Activated CD4-positive, alpha-beta T cell treated with anti-CD3 and anti-CD28 coated beads for 1 hour (primary cell): ENCODE measurements at places on chromosomes 5 and 9.

DNA sequence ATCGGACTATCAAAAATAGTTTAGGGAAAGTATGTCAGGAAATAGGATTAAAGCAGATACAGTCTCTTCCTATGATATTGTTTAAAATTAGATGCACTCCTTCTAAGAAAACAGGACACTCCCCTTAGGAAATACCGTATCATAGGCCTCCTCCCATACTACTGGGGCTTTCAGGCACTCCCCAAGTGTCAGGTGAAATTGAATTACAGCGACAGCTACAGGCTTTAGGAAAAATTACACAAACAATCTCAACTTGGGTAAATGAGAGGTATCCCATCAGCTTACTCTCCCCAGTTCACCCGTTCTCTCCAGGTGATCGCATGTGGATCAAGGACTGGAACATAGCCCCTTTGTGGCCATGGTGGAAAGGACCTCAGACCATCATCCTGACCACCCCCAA is 110.4 kb upstream of the EPB41L4A start:
- DNase-seq = no peak

DNA sequence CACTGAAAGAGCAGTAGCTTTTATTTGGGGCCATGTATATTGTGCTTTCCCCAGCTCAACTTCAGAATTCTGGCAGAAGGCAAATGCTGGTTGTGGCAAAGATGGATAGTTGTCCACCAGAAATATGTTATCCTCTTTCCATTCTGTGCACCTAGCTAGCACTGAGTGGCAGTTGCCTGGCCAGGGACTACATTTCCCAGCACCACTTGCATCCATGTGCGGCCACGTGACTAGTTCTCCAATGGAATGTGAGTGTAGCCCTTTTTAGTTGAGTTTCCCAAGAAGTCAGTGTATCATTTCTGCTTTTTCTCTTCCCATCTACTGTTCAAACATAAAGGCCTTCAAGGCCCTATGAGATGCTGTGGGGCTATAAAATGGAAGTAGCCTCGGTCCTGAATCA is 354.0 kb upstream of the CLINT1 start:
- no peak for DNase-seq

DNA sequence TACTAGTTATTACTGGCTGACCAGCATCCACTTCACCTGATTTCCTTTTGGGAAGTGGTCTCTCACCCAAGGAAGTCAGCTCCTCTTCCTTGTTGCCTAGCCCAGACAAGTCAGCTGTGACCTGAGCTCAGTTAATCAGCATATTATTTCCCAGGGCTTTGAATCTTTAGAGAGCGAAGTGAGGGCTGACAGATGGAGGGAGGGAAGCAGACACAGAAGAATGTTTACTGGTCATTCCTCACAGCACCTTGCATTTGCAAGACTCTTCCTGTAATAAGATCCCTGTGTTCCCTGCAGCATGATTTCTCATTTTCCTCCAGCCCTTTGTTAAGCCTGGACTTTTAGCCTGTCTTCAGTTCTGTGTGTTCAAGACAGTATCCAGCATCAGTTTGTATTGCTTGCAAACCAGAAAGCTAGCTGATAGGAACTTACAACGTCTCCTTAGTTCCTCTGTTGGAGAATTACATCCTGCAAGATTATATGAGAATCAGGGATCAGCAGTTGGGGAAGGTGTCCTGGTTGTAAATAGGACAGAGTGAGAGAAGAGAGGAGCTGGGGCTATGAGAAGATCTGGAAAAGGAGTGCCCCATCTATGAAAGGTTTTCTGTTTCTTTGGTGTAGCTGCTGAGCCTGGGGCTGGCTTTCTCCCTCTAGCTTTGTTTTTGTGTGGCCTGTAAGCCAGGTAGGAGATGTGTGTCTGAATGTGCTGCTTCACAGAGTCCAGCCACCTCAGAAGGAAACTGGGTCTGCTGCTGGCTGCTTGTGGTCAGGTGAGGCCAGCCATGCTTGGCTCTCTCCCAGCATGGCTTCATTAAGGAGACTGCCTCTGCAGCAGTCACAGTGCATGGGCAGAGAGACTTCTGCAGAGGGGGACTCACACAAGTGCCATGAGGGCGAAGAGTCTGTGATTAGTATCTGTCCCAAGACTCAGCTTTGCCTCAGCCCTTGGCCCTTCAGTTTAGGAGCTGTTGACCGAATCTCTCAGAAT is 50.3 kb downstream of the MAN2A1 start:
- DNase-seq = no peak

DNA sequence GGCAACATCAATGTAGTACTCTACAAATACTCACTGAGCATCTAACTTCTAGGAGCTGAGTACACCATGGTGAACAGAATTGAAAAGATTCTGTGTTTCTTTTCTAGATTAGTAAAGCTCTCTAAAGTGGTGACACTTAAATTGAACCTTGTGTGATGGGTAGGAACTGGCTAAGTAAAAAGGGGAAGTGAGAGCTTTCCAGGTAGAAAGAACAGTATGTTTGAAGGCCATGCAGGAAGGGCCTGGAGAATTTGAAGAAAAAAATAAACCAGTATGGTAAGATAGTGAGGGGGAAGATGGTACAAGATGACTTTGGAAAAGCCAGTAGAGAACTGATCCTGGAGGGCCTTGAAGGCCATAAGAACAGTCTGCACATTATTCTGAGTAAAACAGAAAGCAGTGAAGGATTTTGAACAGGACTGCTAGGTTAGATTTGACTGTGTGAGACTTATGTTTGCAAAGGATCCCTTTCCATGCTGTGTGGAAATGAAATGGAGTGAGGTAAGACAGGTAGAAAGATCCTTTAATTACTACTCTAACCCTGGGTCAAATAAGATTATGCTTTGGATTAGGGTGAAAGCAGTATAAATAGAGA is 46.7 kb upstream of the UBQLN1 start:
- DNase-seq = no peak

DNA sequence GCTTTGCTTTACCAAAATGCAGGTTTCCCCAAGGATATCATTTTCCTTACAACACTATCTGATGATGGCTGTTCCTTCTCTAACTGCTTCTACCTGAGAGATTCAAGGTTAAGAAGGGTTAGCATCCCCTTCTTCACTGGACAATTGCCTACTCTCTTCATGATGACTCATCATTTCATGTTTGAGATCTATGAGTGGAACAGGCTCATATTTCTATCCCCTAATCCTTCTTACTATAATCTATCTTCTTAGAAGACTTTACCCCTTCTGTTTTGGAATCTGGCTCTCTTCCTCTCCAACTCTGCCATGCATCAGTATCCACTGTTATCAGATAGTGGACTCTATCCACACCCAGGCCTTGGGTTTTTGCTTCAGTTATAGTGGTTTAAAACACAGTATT is 54.3 kb downstream of the NR3C1 start:
- DNase-seq = no peak

- DNase-seq = no peak
Observed at GRCh38 chr5:76790632-76791290, 28.1 kb upstream of the F2RL1 start.

GRCh38 chr9:130962418-130963316 is 23.6 kb upstream of the FIBCD1 start:
- no peak for DNase-seq

GRCh38 chr5:1324301-1324700 is 20.6 kb downstream of the CLPTM1L start:
- DNase-seq = no peak

GRCh38 chr5:33852319-33852718 is 39.5 kb downstream of the ADAMTS12 start:
- DNase-seq = no peak

DNA sequence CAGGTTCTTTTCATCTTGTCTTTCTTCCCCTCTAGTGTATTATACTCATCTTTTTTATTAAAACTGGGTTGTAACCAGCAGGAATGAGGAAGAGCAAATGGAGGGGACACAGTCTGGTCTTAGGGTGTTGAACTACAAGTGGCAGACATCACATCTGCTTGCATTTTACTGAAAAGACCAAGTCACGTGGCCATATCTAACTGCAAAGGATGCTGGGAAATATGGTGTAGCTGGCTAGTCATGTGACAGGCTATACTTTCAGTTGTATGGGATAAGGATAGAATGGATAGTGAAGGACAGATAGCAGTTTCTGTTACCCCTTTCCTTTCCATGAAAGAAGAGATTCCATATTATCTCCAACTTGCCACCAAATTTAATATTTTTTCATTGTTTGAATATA is 13.0 kb upstream of the FGD3 start:
- no peak for DNase-seq

GRCh38 chr5:139667730-139668063 is 19.5 kb downstream of the CXXC5 start:
- no peak for DNase-seq

DNA sequence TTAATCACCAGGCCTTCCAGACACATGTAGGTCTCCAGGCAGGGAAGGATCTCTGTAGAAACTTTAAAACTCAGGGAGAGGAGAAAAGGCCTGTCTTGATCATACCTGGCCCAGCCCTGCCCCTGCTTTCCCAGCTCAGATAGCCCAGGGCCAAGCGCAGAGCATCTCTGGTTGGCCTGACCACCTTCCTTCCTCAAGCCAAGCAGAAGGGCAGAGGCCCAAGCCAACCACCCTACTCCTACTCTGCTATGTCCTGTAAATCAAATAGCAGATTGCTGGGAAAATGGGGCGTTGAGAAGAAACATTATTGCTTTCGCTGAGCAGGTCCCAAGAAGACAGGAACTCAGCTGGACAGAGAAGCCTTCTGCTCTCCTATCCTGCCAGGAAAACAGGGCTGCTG is 14.3 kb downstream of the ENHO start:
- DNase-seq = no peak

- no peak for DNase-seq
Observed at GRCh38 chr5:143920772-143921171, 108.8 kb downstream of the HMHB1 start.

DNA sequence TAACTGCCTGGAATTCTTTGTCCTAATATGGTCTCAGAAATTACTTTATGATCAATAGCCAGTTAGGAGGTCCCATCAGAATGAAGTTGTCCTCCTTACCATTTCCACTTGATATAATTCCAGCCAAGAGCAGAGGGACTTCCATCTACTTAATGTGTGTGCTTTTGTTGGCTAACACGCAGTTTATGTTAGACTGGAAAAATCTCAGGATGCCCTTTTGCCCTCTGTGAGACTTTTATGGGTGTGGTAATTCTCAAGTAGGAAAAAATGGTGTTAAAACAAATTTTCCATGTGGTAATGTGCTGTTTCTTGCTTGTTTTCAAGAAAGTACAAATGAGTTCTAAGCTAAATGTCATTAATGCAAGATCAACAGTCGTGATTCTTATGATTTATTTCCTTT is 327.1 kb downstream of the MTRR start:
- DNase-seq = no peak

GRCh38 chr5:38404667-38405276 is 146.4 kb downstream of the EGFLAM start:
- no peak for DNase-seq

DNA sequence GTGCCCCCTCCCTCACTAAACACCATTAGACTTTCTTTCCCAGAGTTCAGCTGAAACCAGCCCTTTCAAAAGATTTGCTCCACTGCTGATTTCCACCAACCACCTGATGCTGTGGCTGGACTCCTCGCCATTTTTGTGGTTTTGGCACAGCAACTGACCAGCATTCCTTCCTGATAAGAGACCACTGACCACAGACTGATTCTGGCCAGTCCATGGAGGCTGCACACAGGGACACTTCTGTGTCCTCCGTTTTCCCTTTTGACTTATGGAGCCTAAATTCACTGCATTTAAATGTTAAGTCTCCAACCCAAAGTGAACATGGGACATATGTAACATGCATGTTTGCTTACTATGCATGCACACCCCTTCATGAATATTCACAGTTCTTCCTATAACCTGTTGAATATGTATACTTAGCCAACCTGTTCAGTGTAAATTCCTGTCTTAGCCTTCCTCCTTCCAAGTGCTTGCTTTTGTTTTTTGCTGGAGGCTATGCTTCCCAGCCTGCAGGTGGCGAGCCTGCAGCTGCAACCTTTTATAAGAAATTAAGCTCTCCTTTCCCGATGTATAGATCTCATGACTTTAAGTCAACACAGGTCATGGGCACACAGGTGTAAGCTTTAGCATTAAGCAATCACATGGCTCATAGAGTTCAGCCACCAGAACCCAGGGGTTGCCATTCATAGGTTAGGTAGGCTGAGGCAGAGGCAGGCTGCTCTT is 78.7 kb downstream of the ACTL7B start:
- DNase-seq = no peak

GRCh38 chr5:164277720-164278119 is 772.3 kb downstream of the MAT2B start:
- DNase-seq = no peak

- no peak for DNase-seq
Observed at GRCh38 chr5:6517510-6517909, 68.9 kb downstream of the UBE2QL1 start.

DNA sequence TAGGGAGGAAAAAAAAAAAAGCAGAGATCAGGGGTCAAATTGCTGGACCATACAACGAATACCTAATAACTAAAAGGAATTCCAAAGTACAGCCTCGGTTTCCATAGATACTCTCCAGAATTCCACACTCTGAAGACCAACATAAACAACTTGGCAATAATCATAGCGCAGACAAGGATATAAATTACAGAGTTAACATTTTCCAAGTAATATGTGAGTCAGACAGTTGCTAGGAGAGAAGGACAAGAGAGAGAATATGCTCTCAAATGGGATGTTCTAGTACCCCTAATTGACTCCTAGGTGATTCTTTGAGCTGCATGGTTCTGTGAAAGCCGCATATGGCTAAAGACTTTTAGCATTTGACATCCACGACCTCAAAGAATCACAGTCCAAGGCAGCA is 165.2 kb downstream of the FRMD3 start:
- no peak for DNase-seq

- no peak for DNase-seq
Observed at GRCh38 chr9:72220589-72220988, 71.3 kb downstream of the GDA start.

- no peak for DNase-seq
Observed at GRCh38 chr5:15446552-15446951, 53.4 kb upstream of the FBXL7 start.

- DNase-seq = no peak
Observed at GRCh38 chr9:103242025-103242424, 246.9 kb downstream of the CYLC2 start.

DNA sequence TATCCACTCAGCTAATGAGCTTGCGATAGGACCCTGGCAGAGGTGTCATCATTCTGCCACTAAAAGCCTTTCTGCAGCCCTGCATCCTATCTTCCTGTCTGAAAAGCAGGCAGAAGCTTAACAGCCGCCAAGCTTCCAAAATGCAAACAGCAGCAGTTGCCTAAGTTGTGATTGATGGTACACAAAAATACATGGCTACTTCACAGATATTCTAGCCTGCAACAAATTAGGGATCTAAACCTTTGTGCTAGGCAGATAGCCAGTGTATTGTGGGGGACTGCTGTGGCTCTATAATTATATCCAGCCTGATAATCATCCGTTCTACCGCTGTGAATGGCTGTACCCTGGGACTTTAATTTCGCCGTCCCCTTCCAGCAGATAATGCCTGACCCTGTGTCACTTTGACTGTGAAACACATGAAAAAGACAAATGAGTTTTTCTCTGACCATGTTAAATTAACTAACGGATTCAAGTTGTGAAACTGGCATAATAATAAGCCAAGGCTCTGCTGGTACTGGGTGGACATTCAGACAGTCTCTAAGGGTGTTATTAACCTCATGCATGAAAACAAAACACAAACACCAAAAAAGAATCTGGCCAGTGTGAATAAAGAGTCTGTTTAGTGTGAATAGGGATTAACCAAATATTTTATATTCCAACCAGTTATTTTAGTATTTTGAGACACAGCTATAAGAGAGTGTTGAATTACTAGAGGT is 45.9 kb downstream of the SEMA6A start:
- DNase-seq = no peak

GRCh38 chr9:84512493-84512892 is 157.0 kb upstream of the NTRK2 start:
- no peak for DNase-seq
